Nephron progenitor cell (in vitro differentiated cells): ENCODE measurements at places on chromosomes 1 and 21.

DNA sequence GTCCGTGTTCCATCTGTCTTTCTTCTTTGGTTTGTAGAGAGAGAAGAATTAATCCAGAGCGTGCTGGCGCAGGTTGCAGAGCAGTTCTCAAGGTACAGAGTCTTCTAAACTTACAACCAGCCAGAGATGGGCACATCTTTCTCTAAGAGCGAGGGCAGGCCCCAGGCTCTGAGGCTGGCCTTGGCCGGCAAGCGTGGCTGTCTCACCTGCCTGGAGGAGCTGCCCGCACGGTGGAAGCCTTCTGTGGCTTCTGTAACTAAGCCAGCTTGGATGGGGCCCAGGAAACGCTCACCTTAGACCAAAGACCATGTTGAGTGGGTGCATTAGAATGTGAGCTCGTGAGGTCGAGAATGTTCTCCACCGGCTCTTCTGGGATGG is 78.6 kb downstream of the PDE9A start:
- DNase-seq, result no peak

DNA sequence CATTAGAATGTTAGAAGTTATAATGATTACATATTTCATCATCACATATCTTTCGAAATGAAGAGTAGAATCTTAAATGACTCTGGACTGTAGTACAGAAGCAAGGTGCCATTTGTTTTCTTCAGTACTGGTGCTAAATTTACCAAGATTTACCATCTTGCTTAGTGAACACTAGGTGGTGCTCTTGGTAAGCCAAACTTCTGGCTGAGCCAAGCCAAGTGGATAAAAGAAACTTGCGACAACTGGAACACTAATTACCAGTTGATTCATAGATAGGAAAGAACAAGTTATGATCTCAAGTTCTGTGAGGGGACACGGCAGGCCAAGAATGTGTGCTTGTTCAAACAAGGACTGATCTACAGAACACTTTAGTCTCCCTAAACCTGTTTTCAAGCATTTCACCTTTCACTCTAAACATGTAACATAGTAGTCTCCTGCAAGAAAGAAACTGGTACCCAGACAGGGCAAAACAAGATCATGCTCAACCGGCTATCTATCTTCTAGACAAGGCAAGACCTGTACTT is 19.8 kb downstream of the SPRTN start:
- DNase-seq, result no peak

DNA sequence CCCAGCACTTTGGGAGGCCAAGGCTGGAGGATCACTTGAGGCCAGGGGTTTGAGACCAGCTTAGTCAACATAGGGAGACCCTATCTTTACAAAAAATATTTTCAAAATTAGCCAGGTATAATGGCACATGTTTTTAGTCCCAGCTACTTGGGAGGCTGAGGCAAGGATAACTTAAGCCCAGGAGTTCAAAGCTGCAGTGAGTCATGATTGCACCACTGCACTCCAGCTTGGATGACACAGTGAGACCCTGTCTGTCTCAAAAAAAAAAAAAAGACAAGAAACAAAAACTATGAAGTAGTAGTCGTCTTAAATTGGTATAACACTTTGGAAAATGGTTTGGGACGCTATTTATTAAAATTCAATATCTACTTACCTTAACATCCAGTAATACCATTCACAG is 7.7 kb downstream of the AIM2 start:
- no peak for DNase-seq

- DNase-seq, result peak; percentile 20
Measured at GRCh38 chr21:25421321-25422028, 185.8 kb downstream of the MRPL39 start.

- DNase-seq, result no peak
Measured at GRCh38 chr1:47226839-47227215, 5.2 kb downstream of the TAL1 start.

DNA sequence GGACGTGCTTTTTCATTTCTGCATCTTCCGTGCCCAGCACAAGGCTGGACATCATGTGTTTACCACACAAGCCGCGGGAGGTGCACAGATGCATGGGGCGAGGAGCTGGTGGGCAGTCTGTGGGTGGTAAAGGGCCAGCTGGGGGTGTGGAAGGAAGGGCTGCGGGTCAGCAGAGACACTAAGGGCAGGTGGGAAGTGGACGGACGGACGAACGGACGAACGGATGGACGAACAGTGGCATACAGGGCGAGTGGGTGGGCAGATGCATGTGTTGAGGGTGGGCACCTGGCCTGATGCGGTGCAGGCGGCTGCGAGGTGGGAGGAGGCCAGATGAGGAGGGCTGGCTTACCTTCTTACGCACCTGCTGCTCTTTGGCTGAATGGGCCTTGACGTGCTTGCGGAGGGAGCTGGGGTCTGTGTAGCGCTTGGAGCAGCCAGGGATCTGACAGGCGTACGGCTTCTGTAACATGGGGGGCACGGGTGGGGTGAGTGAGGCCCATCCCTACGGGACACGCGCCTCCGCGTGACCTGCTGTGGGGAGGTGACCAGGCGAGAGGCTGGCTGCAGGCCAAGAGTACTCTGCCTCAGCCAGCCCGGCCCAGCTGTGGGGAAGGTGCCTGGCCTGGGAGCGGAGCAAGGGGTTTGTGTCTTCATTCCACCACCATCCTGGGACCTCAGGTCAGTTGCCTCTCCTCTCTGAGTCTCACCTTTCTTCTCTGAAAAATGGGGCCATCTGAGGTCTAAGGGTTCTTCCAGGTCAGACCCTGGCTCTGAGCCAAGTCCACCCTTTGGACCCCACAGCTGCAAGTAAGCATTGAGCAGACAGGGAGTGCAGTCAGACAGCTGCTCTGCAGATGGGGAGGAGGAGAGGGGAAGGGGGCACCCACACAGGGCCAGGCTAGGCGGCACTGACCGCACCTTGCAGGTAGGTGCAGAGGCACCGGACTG is 65.5 kb downstream of the DMRTB1 start:
- DNase-seq, result no peak

GRCh38 chr1:24999426-24999825 is 69.3 kb upstream of the RUNX3 start:
- DNase-seq, result no peak

DNA sequence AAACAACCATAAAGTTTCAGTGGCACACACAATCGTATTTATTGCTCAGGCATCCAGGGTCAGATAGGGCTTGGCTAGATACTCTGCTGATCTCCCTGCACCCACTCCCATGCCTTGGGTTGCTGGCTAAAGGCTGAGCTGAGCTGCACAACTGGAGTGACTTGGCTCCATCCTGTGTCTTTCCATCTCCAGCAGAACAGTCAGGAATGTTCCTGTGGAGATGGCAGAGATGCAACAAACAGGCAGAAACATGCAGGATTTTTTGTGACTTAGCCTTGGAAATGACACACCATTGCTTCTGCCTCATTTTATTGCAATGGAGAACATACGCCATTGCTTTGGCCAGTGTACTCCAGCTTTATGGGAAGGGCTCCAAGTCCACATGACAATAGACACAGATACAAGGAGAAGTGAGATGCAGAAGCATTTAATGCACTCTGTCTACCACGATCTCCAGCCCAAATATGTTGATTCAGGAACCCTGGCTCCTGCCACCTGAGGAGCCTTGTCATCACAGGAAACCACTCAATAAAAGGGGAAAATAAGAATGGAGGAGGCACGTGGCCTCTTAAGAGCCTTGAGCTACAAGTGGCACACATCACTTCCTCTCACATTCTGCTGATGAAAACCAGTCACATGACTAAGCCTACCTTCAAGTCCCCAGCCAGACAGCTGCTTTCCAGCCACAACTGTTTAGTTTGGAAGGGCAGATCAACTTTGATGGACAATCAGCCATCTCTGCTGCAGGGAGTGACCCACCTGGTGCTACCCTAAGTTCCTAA is 10.1 kb upstream of the GUCA2B start:
- DNase-seq, result no peak

DNA sequence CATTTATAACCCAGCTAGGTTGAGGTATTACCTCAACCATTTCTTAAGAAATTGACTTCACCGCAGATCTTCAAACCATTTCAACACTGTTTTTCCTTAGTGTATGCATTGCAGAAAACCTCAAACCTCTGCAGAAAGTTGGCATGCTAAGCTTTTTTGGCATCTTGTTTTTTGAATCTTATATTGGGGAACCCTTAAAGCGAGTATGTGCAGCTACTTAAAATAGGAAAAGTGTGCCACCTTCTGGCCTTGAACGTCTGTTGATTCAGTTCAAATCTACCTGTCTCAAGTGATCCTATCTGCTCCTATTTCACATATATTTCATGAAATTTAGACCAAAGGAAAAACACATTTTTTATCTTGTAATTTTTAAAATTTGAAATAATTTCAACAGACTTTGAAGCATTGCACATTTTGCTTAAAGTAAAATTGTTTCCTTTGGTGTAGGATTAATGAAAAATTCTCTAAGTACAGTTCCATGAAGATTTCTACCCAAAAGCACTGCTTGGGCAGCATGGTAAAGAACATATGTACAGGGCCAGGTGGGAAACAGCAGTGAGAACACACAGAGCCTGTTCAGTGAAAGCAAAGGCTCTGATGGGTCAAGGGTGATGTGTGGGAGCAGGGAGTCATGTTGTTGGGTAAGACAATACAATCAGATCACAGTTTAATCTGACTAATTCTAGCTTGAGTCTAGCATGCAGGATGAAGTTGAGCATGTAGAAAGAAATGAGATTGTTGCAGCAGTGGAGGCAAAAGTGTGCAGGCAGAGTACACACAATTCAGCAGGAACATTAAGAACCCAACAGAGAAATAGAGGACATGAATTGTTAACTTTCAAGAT is 17.2 kb downstream of the HENMT1 start:
- DNase-seq, result no peak

DNA sequence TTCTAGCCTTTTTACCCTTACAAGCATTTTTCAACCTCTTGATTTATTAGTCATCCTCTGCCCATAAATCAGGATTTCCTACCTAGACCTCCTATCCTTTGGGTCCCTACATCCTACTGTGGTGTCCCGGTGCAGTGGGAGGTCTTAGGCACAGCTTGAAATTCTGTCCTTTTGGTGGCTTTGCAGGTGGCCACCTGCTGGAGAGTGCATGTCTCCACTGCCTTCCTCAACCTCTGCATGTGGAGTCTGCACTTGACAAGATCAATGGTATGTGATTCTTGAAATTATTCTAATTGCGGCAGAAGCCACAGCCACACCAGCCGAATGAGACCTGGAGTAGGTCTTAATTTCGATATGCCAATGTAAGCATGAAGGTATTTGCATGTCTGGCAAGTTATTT is 11.4 kb upstream of the KCNA3 start:
- no peak for DNase-seq

GRCh38 chr1:47229886-47230691 is 1.9 kb downstream of the TAL1 start:
- DNase-seq, result no peak

GRCh38 chr1:81921851-81922462 is 121.2 kb downstream of the ADGRL2 start:
- DNase-seq, result no peak

DNA sequence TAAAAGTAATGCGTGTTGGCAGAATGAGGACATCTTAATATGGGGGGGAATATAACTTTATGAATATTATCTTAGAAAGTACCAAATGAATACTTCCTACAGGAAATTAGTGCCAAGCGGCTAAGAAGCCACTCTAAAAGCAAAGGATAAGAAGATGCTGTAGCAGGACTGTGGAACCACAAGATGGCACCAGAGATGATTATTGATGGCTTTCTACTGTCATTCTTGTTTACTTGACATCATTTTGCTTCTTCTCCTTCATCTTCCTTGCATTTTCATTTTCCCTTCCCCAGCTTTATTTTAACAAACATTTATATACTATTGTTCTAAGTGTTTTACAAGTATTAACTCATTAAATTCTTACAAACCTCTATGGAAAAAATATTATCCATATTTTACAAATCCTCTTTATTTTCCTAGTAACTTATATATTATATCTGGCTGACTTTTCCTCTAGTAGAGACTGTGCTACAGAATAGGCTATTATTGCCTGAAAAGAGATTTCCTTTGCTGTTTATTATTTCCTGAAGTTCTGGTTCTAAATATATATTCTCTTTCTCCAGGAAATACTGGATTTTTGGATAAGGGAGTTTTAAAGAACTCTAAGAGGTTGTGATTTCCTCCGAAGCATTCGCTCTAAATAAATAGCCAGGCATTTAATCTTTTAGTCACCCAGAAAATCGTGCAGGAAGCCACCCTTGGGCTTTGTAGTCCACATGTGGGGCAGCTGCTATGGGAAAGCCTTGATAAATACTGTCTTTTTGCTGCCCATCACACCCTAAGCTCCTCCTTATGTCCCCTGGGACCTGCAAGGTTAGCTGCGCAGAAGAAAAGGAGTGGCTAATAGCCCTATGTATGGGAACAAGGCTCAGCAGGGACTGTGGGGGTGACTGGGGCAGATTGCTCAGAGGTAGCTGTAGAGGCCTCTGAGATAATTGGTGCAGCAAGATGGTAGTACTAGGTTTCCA is 69.8 kb downstream of the TPR start:
- no peak for DNase-seq

- no peak for DNase-seq
Measured at GRCh38 chr1:95924684-95925083, 690.7 kb downstream of the RWDD3 start.

- DNase-seq, result peak; percentile 16
Measured at GRCh38 chr1:23371987-23372880, 2.6 kb upstream of the ZNF436 start.

DNA sequence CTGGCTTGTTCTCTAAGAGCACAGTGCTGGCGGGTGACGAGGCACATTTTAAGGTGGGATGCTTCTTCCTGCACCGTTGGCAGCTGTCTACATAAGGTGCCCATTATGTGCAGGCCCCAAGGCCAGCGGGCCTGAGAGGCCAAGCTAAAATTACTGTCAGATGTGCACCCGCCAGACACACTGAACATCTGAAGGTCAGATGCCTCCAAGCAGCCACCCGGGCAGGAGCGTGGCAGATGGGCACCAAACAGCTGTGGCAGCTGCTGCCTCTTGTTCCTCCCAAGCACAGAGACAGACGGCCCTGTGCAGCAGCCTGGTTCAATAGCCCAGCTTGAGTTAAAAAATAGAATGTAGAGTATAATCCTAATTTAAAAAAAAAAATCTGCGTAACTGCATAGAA is 211.9 kb upstream of the EDN2 start:
- DNase-seq, result no peak

DNA sequence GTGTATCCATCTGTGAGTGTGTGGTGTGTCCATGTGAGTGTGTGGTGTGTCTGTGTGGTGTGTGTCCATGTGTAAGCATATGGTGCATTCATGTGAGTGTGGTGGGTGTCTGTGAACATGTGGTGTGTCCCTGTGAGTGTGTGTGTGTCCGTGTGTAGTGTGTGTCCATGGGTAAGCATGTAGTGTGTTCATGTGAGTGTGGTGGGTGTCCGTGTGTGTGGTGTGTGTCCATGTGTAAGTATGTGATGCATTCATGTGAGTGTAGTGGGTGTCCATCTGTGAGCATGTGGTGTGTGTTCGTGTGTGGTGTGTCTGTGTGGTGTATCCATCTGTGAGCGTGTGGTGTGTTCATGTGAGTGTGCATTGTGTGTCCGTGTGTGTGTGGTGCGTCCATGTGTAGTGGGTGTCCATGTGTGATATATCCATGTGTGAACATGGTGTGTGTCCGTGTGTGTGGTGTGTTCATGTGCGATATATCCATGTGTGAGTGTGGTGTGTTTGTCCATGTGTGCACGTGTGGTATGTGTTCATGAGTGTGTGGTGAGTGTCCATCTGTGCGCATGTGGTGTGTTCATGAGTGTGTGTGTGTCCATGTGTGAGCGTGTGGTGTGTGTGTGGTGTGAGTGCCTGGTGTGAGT is 12.3 kb downstream of the SLC19A1 start:
- no peak for DNase-seq

- no peak for DNase-seq
Measured at GRCh38 chr1:244841273-244841927, 5.9 kb downstream of the COX20 start.
